ENCODE measurements at places on chromosomes 13 and 19. TPM values are rescaled to one million over a fixed set of nuclear protein-coding genes. Genes with fewer than 3 reads are reported as not detected.

- no peak for DNase-seq
Measured at GRCh38 chr13:49410477-49410876, 33.4 kb downstream of the CAB39L start.

DNA sequence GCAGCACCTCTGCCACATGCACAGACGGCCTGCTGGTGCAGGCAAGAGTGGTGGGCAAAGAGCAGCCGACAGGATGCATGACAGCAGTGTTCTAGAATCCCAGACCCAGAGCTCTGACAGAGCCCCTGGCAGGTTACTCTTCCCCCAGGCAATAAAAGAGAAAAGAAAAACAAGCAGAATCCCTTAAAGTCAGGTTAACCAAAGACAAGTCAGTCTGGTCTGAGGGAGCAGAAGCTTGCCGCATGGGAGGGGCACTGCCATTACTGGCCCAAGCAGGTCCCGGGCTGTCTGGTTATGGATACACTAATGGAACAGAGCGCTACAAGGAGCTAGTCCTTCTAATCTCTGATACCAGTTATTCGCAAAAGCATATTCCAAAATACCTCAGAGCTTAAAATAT is 36.1 kb upstream of the DOCK9 start:
- DNase-seq: no peak

Gene CCDC8
- total RNA-seq: 3.5 TPM

Gene RASIP1
- total RNA-seq: 4.9 TPM

- no peak for DNase-seq
Measured at GRCh38 chr13:66424422-66424821, 805.7 kb downstream of the PCDH9 start.

DNA sequence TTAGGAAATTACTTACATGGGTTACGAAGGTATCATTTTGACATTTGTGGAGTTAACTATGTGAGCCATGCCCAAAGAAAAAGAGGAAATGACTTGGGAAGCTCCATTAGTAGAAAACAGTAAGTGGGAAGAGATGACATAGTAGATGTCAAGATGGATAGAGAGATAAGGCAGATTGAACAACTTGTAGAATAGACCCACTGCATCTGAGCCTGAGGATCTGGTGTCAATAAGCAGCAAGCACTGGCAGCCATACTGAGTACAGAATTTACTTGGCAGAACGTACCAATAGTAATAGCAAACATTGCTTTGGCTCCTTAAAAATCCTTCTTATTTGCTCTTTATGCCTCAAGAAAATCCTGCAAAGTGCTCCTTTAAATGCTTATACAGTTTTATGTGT is 203.8 kb downstream of the GPC6 start:
- no peak for DNase-seq

Gene PROZ
- total RNA-seq: not detected

GRCh38 chr13:71806886-71807285 is 60.1 kb downstream of the DACH1 start:
- DNase-seq: no peak

DNA sequence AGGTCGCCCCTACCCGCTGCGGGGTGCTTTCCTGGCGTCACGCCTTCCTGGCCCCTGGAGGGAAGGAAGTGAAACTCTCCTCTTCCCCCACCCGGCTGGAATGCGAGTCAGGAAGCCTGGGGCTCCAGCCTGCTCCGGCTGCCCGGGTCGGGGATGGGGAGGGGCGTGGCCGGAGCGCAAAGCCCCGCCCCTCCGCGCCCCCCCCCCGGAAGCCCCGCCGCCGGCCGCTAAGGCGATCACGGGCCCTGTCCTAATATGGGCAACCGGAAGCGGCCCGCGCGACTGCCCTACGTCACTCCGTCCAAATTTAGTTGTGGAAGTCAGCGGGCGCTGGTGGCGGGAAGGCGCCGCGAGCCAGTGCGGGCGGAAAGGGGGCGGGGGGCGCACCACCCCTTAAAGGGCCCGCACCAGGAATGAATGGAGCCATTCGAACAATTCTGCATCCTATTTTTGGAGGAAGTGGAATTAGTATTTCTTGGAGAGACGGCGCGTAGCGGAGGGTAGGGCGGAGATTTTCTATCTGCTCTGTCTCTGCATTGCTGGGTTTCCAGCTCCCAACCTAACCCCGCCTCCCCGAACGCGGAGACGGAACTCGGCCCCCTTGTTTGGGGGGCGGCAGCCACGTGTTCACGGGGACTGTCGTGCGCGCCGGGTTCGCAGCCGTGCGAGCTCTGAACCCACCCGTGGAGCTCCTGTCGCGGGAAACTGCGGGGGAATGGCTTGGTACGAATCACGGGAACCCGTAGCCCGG is 1.6 kb downstream of the IER2 start:
- peak; percentile 99 for DNase-seq

Gene ZNF761
- total RNA-seq: 12.5 TPM

DNA sequence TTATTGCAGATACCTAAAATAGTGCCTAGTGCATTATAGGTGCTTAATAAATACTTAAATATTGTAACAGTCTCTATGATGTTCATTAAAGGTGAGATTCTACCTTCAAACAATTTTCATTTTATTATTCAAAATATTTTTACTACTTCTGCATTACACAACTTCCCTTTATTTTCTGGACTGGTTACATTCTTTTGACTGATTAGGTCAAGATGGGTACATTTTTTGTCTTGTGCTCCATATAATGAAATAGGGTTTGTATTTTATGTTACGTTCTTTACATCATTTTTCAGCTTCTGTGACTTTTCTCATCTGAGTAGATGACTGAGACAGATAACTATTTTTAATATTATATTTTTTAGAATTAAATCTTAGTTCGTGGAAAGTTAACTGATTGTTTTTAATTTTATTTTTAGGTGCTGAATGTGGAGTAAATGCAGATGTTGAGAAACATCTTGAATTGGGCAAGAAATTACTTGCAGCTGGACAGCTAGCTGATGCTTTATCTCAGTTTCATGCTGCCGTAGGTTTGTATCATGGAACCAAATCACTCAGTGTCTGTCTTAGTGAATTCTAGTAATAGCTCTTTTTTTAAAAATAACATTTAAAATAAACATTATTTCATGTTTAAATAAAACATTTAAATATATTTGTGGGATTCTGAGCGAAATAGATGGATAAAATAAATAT is 32.0 kb downstream of the DNAJC3 start:
- DNase-seq: no peak

DNA sequence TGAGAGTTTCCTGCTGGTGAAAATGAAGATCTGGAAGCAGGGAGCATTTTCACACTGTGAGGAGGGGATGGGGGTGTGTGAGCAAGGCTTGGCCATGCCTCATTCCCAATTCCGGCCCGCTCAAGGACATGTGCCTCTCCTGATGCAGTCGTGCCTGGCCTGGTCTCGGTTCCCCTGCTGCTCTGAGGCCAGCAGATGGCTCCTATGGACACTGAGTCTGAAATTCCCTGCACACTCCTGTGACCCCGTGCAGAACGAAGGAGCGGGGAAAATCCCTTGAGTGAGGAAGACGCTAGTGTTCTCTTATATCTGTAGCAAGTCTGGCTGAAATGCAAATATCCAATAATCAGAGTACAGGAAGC is 363 bp upstream of the ZNF763 start:
- peak; percentile 76 for DNase-seq

GRCh38 chr13:22599156-22599555 is 581.6 kb upstream of the SGCG start:
- DNase-seq: no peak

Gene RYR1
- 1.2 TPM for total RNA-seq

DNA sequence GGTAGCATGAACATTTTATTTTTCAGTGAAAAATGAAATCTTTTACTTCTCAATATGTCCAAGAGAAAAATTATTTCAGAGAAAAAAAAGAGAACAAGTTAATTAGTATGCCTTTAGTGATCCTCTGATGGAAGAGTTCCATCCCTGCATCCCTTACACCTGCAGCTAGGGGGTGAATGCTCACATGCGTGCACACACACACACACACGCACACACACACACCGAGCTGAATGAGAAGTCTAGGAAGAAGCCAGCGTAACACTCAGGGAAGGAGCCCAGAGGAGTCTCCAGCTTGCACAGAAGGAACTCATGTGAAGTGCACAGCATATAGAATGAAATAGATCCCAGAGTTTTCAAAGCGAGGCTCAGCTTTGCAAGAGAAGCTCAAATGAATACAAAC is 510.5 kb downstream of the IRS2 start:
- DNase-seq: no peak

GRCh38 chr19:32349051-32349450 is 3.6 kb downstream of the ZNF507 start:
- no peak for DNase-seq

DNA sequence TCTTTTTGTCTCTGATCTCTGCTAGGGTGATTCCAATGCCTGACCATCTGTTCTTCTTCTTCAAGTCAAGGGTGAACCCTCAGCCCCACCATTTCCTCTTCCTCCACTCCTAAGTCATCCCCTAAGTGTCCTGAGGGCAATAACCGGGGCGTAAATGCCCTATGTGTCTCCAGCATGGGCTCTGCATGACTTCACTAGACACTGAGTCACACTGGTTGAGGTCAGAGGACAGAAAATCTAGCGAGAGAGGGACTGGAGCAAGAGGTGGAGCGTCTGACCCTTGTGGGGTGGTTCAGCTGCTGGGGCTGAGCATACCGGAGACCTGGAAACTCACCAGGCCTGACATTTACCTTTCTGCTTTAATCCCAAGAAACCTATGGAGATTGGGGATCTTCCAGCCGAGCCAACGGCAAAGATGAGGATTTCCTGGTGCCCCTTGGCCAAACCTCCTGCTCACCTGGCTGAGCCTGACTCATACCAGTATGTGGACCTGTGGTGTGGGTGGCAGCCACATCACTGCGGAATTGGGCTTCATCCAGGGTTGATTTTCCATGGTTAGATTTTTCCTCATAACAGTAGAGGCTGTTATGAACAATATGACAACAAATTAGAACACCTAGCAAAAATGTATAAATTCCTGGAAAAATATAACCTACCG is 26.9 kb downstream of the SCGB2B2 start:
- no peak for DNase-seq

- no peak for DNase-seq
Measured at GRCh38 chr13:65063753-65064152, 2166.4 kb downstream of the PCDH9 start.

DNA sequence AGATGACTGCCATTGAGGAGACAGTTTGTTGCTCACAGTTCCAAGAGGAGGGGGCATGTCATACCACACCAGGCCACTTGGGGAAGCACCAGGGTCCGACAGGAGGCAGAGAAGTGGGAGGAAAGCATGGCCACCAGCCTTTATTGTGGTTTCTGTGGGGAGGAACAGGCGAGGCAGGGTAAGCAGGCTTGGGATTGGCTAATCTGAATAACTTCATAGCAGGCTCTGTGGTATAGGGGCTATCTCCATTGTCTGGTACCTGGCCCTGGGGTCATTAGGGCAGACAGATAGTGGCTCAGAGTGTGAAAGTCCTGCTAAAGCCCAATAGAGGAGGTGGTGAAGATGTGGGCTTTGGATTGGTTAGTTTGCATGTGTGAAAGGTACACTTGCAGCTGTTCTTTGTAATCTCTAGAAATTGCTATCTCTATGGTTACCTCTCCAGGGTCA is 35.5 kb downstream of the CBY2 start:
- no peak for DNase-seq

Gene TMEM38A
- total RNA-seq: 7.5 TPM

- no peak for DNase-seq
Measured at GRCh38 chr13:42788601-42789000, 7.2 kb downstream of the FAM216B start.

- DNase-seq: no peak
Measured at GRCh38 chr13:30456290-30456689, 9.4 kb downstream of the HMGB1 start.

- DNase-seq: no peak
Measured at GRCh38 chr13:109483284-109483683, 303.1 kb downstream of the IRS2 start.

DNA sequence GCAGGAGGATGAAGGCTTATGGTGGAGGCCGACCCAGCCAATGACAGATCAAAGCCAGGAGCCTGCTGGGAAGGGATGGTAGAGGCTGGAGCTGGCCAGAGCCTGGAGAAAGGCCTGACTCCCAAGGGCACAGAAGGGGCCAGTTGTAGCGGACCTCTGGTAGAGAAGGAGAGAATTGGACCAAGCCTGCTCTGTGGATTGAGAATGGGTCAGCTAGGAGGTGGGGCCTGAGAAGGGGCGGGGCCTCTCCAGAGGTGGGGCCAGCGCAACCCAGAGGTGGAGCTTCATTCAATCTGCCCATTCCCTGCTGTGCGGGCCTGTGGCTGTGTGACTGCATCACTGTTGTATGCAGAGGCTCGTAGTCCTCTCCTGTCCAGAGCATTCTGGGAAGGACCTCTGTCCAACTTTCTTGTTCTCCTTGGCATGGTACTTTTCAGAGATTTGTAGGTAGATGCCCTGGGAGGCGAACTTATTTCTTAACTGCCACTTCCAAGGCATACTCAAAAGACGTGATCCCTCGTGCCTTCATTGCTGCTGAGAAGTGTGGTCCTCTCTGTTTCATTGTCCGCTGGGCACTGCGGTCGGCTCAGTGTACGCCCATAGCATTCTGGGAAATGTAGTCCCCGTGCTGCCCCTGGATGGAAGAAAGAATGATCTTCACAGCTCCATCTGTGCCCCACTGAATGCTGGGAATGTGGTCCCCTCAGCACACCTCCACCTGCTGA is 6.7 kb downstream of the GRIN2D start:
- peak; percentile 67 for DNase-seq

Gene PSG6
- not detected for total RNA-seq

- DNase-seq: peak; percentile 53
Measured at GRCh38 chr19:46383846-46384245, 29.5 kb downstream of the CCDC8 start.

Gene STX10
- total RNA-seq: 87.0 TPM

- DNase-seq: no peak
Measured at GRCh38 chr19:18844806-18845329, 13.1 kb downstream of the UPF1 start.
